ENCODE measurements at places on chromosomes 3 and 15. TPM values are rescaled to one million over a fixed set of nuclear protein-coding genes. Genes with fewer than 3 reads are reported as not detected.

Gene GMNC
- 3.8 TPM for polyA plus RNA-seq

Gene FETUB
- 0.22 TPM for polyA plus RNA-seq

Gene NKTR
- 105 TPM for polyA plus RNA-seq

Gene SEMA7A
- polyA plus RNA-seq, result 6.6 TPM

Gene CPEB1
- 0.91 TPM for polyA plus RNA-seq

Gene ADAMTS7
- 33.2 TPM for polyA plus RNA-seq

Gene SCN5A
- 0.89 TPM for polyA plus RNA-seq

Gene GCNT3
- polyA plus RNA-seq, result 0.56 TPM

Gene FEZF2
- polyA plus RNA-seq, result not detected

Gene TUSC7
- not detected for polyA plus RNA-seq

Gene MINAR1
- 0.91 TPM for polyA plus RNA-seq

Gene IL16
- polyA plus RNA-seq, result 4.1 TPM

Gene EBLN2
- polyA plus RNA-seq, result 4.1 TPM

Gene GRK7
- polyA plus RNA-seq, result 0.13 TPM

Gene CCDC12
- polyA plus RNA-seq, result 38.9 TPM

DNA sequence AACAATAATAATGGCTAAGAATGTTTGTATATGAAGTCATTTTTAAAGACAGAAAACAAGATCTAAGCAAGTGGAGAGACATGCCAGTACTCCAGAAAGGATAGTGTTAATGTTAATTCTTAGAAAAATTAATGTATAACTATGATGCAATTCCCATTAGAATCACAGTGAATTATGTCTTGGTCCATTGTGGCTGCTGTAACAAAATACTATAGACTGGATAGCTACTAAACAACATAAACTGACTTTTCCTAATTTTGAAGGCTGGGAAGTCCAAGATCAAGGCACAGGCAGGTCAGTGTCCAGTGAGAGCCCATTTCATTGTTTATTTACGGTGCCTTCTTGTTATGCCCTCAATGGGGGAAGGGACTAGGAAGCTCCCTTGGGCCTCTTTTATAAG is 32.7 kb upstream of the CSPG4 start:
- no peak for DNase-seq

DNA sequence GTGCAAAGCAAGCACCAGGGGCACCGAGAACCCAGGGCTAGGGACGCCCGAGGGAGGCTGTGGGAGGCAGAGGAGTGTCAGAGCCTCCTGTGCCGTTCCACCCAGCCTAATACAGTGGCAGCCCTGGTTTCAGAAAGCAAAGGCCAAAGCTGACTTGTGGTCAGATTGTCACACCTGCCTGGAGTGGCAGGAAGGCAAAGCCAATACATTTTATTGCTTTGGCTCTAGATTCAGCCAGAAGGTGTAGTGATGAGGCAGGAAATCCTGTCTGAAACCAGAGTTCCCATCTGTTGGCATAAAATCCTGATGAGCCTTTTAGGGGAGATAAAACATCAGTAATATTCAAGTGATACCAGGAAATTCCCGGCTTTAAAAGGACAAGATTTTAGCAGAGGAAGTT is 168.3 kb downstream of the SLCO3A1 start:
- no peak for DNase-seq

DNA sequence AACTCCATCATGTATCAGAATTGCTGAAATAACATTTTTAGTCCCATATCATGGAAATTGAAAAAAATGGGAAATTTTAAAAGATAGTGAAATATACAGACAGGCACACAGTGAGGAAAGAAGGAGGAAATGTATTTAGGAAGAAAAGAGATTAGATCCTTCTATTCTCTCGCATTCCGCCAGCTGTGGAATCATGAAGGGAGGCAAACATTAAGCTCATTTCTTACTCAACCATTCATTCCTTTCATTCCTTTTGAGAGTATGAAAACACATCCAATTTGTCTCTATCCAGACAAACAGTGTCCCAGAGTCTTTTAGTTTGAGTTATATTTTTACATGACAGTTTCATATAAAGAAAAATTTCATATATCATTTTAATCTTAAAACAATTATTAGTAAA is 52.5 kb upstream of the KCNMB2 start:
- DNase-seq, result no peak

GRCh38 chr15:68469162-68470048 is 37.4 kb upstream of the ITGA11 start:
- no peak for DNase-seq

- no peak for DNase-seq
Observed at GRCh38 chr3:154421083-154421482, 8.9 kb downstream of the GPR149 start.

GRCh38 chr15:87354661-87355410 is 901.7 kb downstream of the NTRK3 start:
- no peak for DNase-seq

DNA sequence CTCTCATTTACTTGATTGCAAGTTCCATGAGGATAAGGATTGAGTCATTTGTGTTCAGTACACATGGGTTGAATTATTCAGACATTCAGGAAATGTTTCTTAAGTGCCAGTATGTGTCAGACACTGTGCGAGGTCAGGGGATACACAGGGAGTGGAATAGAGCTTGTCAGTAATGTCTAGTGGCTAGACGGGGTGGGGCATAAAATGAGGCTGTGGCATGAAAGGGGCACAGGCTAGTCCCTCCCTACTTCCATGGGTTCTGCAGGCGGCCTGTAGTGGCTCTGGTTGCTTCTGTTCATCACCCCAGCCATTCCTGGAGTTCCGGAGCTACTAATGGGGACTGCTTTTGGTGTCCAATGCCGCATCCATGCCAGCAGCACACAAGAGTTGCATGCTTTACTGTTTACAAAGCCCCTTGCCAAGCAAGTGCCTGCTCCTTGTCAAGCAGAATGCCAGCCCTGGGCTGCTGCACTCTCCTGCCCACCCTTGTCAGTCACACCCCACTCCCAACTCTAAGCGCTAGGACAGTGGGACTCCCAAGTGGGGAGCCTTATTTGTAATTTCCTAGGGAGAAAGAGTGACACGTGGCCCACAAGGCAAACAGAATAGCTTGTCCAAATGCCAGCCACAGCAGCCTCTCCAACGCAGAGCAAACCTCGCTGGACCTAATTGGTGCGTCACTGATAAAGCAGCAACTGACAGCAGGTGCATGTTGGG is 70.8 kb downstream of the RAB11A start:
- DNase-seq, result no peak

DNA sequence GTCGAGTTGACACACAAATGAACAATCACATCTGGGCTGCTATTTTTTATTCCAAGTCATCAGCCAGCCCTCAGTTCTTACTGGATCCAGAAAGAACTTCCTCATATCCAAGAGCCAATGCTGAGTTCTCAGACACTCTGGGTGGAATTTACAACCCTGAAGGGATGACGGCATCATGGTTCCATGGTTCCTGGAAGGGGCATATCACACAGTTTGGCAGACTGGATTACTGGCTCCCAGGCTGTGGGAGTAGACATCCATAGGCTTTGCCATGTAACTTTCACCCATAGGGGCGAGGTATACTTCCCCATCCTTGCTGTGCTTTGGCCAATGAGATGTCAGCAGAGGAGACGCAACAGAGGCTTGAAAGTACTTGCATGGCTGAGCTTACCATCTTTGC is 26.9 kb upstream of the KBTBD12 start:
- DNase-seq, result no peak

GRCh38 chr15:48693484-48693883 is 48.0 kb upstream of the FBN1 start:
- no peak for DNase-seq

DNA sequence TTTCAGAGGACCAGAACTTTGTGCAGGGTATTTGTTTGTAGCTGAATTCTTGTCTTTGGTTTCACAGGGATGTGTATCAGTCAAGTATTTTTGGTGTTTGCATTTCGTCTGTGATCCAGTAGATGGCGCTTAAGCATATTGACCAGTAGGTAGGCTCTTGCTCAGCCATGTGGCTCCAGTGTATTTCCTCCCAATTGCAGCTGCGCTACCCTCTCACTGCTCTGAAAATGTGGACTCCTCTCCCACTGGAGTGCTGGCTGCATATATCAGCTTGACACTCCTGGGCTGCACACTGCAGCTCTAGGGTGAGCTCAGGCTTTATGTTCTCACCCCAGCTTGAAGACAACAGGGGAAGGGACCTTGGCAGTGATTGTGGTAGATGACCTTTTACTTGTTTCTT is 1264.3 kb upstream of the ALCAM start:
- DNase-seq, result no peak

- no peak for DNase-seq
Observed at GRCh38 chr3:41456162-41456561, 256.9 kb downstream of the CTNNB1 start.

- DNase-seq, result no peak
Observed at GRCh38 chr15:76669521-76670207, 235.5 kb downstream of the SCAPER start.

DNA sequence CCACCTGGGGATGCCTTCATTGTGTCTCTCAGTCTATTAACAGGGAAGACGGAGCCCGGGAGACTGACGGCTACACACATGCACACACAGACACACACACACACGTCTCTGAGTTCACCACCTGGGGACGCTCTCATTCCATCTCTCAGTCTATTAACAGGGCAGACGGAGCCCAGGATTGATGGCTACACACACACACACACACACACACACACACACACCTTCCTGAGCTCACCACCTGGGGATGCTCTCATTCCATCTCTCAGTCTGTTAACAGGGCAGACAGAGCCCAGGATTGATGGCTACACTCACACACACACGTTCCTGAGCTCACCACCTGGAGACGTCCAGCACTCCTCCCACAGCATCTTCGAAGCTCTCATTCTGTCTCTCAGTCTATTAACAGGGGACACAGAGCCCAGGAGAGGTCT is 143.9 kb downstream of the OR4M2 start:
- DNase-seq, result no peak

GRCh38 chr3:16337856-16338540 is 73.0 kb downstream of the OXNAD1 start:
- no peak for DNase-seq

DNA sequence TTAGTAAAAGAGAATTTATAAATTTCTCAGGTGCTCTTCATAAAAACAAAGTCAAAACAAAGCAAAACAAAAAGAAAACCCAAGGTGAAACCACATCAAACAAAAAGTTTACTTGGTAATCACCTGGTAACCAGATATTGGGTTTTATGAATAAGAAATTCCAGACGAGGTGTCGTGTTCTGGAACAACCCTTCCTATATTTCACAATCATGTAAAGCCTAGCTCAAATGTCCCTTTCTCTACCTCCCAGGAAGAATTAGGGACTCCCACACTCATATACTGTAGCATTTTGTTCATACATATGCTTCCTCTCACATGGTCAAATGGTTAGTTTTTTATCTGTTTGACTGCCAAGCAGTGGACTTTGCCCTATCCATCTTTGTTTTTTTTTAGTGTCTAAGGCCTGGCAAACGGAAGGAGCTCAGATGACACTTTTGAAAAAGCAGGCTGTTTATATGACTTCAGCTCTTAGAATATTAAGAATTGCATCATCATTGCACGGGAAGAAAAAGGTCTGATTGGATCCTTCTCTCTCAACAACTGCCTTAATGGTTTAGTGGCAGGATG is 326.7 kb upstream of the TBL1XR1 start:
- no peak for DNase-seq

DNA sequence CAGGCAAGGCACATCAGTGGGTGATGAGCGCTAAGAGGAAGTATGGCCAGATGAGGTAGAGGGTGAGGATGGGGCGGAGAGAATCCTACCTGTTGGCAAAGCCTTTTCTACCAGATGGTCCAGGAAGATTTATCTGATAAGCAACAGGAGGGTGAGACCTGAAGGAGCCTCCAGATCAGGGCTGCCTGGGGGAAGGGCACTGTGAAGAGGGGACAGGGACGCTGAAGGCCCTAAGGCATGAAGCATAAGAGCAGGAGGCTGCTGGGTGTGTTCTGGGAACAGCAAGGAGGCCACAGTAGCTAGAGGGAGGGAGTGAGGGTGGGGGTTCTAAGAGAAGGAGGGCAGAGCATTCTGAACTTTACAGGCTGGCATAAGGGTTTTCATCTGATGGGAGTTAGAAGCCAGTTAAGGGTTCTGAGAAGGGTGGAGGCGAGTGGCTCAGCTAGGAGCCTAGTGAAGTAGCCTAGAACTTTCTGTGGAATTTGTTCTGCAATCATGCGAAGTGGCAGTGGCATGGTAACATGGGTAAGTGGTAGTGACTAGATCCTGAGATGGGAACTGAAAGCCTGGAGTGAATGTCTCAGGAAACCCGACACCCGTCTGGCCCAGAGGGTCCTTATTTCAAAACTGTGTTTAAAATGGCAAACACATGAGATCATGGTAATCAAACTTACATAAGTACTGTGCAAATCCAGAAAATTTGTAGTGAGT is 29.9 kb downstream of the CGNL1 start:
- DNase-seq, result no peak

GRCh38 chr15:90598031-90598577 is 68.4 kb downstream of the CRTC3 start:
- DNase-seq, result no peak

GRCh38 chr3:42653560-42654330 is at the start of gene ZBTB47:
Gene ZBTB47, plus strand, starts transcription at chr3:42653697. Its CDS starts 4,659 bp downstream, at chr3:42658356.
- no peak for DNase-seq

DNA sequence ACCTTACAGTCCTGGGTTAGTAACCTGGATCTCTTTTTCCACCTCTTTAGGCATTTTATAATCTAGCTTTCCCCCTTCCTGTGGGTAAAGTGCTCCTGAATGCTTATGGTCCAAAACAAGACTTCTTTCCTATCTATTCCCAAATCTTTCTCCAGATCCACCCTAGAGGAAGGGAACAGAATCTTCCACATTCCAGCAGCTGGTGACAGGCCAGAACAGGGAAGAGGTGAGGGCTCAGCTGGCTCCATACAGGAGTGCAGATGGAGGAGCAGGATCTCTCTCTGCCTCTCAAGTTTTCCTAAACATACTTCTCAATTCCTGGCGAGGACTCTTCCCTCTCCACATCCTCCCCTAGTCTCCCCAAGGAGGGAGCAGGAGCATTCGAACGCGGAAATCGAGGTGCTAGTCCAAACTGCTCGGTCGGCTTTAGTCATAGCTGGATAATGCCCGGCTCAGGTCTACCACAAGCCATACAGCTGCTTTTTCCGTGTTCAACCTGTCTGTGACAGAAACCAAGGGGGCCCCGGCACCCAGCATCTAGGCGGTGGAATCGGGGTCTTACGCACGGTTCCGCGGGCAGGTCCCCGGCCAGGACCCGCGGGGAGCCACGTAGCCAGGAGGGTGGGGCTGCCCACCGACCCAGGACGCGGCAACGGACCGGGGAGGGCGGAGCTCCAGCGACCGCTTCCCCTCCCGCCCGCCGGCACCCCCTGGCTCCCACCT is 4.0 kb downstream of the RASSF1 start:
- DNase-seq, result no peak

- DNase-seq, result no peak
Observed at GRCh38 chr3:42430781-42431532, 20.5 kb upstream of the LYZL4 start.

- no peak for DNase-seq
Observed at GRCh38 chr3:135081451-135081850, 286.4 kb downstream of the EPHB1 start.

DNA sequence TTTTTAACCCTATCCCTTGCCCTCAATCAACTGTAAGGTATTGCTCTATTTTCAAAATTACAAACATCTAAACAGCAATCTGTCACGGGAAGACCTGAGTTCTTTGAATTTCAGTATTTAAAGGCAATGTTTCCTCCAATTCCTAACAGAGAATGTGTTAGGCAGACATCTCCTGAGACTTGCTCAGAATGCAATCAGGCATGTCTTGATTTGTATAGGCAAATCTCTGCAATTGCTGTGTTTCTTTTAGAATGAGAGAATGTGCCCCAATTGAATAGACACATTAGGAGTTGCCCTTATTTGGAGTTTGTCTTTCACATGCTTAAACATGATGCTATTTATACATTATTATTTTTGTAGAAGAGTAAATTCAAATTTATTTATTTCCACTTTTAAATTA is 205.6 kb downstream of the CADM2 start:
- DNase-seq, result no peak
